H7 (cell line): ENCODE measurements at places on chromosomes 4 and X.

GRCh38 chrX:124256216-124256615, 76.2 kb upstream of the TEX13D start:
- DNase-seq: no peak

DNA sequence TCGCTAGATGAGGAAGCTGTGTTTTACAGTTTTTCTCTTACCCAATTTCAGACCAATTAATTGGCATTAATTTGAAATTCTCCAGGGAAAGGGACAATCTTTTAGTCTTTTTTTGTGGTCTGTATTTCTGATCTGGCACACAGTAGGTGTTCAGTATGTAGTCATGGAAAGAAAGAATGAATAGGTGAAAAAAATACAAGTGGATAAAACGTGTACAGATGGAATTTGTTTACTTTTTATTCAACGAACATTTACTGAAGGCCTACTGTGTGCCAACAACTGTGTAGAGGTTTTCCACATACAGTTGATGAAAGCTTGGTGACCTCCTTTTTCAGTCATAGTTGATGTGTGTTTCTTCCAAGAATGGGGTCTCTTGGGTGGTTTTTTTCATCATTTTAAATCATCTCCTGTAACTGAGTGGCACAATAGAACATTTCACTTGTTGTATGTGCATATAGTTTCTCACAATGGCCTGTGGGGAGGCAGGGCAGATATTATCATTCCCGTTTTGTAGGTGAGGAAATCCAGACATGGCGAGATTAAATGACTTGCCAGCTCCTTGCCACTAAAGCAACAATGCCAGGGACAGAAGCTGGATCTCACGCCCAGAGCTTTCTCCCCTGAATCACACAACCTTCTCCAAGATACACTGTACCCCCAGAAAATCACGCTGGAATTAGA, 102.4 kb downstream of the CEP135 start:
- DNase-seq: no peak

GRCh38 chrX:405149-405548, 18.4 kb upstream of the PPP2R3B start:
- DNase-seq: no peak

GRCh38 chr4:147078875-147079658, 133.4 kb upstream of the TTC29 start:
- no peak for DNase-seq

DNA sequence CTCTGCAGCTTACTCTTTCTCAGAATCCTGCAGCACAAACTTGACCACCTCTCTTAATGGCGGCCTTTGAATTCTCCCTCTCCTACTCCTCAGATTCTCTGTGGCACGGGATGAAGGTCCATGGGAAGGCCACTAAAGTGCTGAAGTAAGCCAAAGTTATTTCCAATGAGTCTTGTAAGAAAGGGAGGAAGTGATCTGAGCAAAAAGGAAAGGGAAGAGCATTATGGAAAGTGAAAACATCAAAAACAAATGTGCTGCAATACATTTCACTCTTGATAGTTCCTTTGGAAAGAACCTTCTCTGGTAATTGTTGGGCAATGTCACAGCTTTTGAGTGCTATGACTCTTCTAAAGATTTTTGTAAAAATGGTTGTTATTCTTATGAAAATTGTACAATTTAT, 54.3 kb upstream of the CAMK2D start:
- no peak for DNase-seq
